ENCODE measurements at places on chromosomes 2 and 18.

DNA sequence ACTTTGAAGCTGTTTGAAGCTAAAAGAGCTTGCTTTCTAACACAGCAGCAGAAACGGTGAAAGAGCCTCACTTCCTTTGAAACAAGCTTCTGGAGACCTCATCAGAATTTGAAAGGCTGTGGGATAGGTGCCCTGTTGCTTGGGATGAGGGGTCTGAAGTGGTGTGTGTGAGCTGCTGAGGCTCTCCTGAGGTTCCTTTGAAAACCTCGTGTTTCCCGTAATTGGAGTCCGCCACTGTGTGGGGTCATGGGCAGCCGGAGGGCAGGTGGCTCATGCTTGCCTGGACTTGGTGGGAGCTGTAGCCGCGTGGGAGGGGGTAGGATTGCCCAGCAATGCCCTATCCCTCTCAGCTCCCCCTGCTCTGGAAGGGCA, 34.4 kb downstream of the CABLES1 start:
- DNase-seq: no peak

- peak; percentile 85 for DNase-seq
Observed at GRCh38 chr18:48952287-48953103, 1.7 kb upstream of the SMAD7 start.

DNA sequence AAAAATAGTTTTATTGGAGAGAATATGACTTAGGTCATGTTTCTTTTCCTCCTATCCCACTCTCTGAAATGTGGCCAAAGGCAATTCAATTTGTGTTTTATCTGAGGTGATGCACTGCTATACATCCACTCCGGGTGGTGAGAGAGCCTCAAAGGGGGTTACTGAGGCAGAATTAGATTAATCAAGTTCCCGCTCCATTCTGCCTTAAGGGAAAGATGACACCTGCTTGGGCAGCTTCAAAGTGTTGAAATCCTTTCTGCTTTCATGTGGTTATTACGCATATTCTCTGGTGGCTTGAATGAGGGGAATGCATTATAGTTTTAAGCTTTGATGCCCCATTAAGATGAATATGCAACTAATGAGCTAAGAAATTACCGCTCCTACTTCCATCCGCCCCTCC, 213.0 kb upstream of the TMEFF2 start:
- DNase-seq: no peak

- no peak for DNase-seq
Observed at GRCh38 chr2:83340424-83340823, 1118.7 kb downstream of the SUCLG1 start.

DNA sequence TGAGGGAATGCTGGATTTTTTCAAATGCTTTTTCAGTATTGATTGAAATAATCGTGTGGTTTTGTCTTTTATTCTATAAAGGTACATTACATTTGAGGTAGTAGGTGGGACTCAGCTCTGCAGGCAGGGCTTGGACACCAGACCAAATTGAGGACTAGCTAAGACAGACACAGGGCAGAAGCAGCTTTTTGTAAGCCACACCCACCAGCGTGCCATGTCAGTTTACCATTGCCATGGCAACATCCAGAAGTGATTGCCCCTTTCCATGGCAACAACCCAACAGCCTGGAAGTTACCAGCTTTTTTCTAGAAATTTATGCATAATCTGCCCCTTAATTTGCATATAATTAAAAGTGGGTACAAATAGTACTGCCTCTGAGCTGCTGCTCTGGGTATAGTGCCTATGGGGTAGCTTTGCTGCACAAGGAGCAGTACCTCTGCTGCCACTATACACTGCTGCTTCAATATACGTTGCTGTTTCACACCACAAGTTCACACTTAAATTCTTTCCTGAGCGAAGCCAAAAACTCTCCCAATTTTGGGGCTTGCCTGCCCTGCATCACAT, 23.6 kb upstream of the VWA3B start:
- DNase-seq: no peak

DNA sequence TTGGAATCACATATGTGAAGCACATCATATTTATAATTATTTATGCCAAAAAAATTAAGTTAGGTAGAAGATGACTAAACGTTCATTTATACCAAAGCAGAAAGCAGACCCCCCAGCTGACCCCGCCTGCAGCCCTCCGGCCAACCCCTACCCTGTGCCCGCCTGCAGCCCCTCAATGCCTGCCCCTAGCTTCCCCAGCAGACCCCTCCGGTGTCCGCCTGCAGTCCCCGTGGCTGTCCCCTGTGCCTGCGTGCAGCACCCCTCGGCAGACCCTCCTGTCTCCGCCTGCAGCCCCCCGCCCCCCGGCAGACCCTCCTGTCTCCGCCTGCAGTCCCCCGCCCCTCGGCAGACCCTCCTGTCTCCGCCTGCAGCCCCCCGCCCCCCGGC, 136.2 kb downstream of the NFATC1 start:
- no peak for DNase-seq

- no peak for DNase-seq
Observed at GRCh38 chr2:232674491-232674890, 22.6 kb upstream of the GIGYF2 start.

DNA sequence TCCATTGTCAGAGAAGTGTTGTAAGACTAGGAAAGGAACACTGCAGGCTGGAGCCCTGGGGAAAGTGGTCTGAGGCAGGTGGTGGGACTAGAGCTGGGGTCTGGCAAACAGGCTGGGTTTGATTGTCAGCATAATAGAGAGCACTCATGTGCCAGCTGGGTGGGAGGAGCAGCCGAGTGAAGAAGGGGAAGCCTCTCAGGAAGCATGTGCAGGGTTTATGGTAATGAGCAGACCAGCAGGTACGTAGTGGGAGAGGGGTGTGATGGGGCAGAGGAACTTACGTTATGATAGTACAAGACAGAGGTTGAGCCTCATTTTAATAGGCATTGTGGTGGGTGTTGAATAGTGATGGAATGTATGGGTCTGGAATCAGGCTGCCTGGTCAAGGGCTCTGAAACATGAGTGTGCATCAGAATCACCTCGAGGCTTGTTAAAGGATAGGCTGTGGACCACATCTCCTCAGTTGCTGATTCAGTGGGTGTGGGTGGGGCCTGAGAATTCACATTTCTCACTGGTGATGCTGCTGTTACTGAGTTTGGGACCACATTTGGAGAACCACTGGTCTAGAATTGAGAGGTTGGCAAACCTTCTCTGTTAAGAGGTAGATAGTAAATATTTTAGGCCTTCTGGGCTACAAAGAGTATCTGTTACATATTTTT, 1.7 kb upstream of the MGAT5 start:
- no peak for DNase-seq

DNA sequence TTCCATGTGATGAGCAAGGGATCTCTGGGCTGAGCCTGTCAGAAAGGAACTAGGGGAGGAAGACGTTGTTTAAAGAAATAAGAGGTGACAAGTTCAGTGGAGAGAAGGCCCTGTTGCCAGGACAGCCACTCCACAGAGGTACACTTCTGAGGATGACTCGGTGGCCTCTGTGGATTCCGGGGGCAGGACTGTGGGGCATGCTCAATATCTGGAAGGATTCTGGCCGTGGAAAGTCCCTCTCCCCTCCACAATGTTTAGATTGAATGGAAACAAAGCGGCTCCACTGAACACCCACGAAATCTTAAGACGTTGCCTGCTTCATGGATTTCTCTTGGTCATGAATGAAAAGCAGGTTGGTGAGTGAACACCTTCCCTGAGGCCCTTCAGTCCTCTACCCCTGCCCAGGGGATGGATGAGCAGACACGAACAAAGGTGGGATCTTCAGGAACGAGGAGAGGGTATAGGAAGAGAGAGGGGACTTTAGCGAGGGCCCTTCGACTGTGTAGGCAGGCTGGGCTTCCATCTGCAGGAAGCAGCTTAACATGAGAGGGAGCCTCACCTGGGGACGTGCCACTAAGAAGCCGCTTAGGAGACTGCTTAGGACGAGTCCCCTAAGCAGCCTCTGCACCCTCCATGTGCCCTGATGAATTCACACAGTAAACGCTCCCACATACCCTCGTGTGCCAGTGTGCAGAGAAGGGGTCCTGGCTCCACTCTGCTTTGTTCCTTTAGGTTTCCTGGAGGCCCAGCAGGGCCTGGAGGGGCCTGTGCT, 1.9 kb downstream of the NTSR2 start:
- DNase-seq: no peak

GRCh38 chr2:203340791-203341487, 12.7 kb downstream of the ABI2 start:
- DNase-seq: no peak

DNA sequence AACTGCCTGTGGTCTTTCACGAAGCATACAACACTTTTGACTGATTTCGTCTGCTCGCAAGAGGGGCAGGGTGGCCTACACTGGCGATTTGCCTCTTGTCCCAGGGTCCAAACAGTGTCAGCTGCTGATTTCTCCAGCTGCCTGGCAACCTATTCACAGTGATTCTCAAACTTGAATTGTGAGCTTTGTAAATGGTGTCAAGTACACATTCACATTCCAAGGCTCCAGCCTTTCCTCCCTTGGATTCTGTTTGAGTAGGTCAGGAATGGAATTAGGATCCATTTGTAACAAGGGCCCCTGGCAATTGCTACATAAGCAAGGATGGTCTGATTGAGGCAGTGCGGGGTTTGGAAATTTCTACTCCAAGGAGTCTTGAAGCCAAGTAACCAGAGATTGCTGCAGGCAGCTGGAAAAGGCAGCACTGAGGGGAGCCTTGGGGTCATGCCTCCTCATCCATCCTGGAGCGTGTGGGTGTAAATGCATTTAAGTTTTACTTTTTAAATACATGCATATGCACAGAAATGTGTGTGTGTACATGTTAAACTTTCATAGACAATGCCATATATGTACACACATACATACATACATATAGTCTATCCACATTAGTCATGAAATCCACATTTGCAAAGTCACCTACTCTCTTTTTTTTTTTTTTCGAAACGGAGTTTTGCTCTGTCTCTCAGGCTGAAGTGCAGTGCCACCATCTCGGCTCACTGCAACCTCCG, 86.8 kb upstream of the UXS1 start:
- no peak for DNase-seq

DNA sequence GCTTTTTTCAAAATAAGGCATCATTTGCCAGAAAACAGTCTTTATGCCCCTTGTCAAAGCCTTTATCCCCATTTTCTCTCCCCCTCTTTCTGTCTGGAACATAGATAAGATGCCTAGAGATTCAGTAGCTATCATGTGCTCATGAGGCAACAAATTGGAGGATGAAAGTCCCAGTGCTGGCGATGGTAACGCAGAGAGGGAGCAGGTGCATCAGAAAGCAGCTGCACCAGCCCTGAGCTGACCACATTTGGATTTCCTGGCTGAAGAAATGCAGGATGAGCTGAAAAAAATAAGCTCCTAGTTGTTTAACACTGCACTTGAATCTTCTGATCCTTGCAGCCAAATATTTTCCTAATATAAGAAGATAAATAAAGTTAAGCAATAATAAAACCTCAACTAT, 48.0 kb downstream of the LOXHD1 start:
- DNase-seq: no peak

DNA sequence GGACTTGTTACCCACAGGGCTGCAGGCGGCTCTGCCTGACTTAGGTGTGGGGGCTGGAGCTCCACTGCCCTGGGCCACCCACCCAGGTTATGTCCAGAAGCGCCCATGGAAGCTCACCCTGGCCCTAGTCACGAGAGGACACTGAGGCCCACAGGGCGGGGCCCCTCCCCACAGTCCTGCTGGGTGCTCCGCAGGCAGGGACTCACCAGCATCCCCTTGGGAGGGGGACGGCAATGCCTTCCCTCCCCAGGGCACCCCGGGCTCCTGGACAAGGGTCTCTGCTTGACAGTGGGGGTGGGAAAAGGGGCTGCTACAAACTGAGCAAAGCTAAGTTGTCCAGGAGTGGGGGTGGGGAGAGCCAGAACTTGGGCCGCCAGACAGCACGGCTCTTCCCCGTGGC, 60.5 kb downstream of the AQP12A start:
- DNase-seq: no peak
